ENCODE measurements at places on chromosomes 2 and 18.

DNA sequence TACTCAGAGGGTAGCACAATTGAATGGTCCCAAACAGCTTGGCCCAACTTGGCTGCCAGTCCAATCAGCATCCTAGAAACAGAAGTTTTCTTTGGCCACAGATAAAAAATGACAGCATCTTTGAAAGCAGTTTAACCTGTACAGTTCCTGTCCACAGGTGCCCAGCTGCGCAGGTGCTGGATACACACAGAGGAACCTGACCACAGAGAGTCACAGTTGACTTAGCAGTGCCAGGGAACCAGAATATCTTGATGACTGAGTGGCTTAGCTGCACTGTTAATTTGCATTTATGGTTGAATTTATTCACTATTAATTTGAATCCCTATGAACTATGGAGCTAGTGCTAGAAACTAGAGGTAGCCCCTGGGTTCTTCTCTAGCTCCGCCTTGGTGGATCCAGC lies 93.7 kb downstream of the TPGS2 start:
- DNase-seq = no peak

DNA sequence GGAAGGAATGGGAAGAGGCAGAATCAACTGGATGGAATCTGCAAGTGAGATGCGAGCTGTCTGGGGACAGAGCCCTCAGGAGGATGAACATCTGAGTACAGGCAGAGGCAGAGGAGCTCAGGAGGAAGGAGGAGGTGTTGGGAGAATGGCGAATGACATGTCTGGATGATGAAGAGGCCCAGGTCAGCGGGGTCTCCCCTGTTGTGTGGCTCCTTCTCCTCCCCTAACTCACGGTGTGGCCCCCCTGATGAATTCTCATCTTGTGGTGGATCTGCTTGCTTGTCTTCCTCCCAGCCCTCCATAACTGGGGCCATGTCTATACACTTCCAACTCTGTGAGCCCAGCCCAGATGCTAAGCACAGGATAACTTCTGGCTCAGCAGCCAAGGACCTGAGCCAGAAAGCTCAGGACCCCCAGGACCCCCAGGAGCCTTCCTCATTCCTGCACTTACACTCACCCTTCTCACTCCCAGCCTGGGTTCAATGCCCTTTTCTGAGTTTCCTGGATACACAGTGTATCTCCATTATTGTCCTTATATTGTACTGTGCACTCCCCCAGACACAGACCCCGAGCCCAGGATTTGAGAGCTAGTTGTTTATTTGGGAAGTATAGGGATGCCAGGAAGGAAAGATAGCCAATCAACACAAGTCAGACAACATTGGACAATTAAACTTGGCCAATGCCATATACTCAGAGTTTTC lies 678.6 kb upstream of the HS6ST1 start:
- DNase-seq = no peak

GRCh38 chr2:69209482-69209881 lies 177.5 kb downstream of the GFPT1 start:
- no peak for DNase-seq

DNA sequence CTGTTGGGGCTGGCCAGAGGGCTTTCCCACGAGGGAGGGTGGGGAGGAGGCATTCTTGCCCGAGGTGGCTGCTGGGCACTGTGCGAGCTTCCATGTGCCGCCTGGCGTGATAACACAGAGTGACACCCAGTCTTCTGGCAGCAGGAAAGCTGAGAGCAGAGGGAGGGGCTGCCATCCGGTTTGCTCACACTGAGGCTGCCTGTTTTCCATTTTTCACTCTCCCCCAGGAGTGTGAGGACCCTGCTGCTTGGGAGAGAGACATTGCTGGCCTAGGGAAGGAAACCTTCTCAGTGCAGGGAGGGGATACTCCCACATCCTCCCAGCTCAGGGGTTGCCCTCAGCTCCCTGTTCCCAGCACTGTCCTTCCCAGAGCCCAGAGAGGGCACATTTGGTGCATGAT lies 73.1 kb downstream of the INHBB start:
- no peak for DNase-seq

DNA sequence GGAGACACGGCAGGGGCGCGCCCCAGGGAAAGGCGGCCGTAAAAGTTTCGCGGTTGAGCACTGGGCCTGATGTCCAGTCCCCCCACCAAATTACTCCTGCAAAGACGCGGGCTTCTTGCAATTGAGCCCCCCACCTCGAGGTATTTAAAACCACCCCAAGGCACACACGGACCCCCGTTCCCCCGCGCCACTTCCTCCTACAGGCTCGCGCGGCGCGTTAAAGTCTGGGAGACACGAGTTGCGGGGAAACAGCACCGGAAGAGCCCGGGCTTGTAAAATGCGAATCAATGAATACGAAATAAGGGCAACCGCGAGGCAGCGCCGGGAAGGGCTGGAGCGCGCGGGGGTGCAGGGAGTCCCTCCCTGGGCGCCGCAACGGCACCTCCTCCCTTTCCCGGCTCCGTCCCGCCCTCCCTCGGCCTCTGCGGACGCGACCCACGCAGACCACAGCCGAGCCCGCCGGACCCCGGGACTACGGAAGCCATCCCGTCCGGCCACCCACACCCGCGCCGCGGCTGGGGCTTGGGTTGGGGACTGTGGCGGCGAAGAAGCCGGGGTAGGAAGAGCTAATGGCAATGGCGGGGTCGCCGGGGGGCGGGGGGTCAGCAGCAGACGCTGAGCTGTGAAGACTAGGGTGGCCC lies 918 bp upstream of the NETO1 start:
- no peak for DNase-seq

GRCh38 chr2:16161085-16161565 lies 220.8 kb downstream of the MYCN start:
- no peak for DNase-seq

DNA sequence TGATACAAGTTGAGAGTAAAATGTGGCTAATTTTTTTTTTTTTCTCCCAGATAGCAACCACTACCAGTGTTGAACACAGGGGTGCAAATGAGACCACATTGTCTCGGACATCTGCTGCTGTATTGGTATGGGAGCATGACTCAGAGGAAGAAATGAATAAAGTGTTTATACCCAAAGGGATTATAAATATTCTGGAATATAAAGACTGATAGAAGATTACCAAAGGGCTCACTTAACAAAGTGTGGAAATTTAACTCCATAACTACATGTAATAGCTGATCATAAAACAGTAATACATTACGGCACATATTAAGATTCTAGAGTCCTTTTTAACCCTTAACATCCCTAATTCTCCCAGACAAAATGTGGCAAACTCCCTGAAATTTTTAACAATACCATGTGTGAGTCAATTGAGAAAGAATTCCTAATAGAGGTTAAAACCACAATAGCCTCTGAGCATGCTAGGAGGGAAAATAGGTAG lies 1023.0 kb upstream of the ACVR2A start:
- no peak for DNase-seq

DNA sequence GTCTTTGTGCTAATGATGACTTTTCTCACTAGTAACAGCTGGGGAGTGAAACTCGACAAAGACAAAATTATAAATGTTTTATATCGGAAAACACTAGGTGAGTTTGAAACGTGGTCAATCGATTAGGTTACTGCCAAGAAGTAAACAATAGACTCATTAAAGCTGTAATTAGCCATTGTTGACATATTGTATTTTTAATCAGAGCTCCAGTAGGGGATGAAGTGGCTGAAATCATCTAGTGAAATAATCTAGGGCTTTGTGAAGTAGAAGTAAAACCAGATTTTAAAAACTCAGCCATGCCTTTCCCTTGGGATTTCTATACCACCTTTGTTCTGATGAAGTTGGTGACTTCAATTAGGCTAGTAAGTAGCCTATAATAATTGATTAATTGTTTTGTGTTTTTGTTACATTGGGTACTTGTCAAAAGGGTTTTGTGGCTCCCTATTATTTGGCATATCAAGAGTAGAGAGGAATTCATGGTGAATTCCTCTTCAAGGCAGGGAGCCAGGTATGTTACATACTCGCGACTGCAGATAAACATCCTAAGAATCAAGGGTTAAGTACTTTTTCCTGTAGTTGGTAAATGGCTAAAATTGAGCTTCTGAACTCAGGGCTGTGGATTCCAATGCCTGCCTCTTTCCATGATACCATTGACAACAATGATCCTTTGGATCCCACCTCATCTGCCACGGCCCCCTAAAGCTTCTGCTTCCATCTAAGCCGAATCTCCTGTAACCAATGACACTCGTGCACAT lies 31.6 kb downstream of the RAB27B start:
- no peak for DNase-seq

- DNase-seq = no peak
Measured at GRCh38 chr2:198116756-198117155, 312.4 kb downstream of the PLCL1 start.

GRCh38 chr2:153106802-153107477 lies 371.6 kb downstream of the RPRM start:
- no peak for DNase-seq

GRCh38 chr2:65576861-65577601 lies 144.6 kb upstream of the SPRED2 start:
- no peak for DNase-seq

- DNase-seq = no peak
Measured at GRCh38 chr2:10760794-10761504, 39.5 kb downstream of the ATP6V1C2 start.

DNA sequence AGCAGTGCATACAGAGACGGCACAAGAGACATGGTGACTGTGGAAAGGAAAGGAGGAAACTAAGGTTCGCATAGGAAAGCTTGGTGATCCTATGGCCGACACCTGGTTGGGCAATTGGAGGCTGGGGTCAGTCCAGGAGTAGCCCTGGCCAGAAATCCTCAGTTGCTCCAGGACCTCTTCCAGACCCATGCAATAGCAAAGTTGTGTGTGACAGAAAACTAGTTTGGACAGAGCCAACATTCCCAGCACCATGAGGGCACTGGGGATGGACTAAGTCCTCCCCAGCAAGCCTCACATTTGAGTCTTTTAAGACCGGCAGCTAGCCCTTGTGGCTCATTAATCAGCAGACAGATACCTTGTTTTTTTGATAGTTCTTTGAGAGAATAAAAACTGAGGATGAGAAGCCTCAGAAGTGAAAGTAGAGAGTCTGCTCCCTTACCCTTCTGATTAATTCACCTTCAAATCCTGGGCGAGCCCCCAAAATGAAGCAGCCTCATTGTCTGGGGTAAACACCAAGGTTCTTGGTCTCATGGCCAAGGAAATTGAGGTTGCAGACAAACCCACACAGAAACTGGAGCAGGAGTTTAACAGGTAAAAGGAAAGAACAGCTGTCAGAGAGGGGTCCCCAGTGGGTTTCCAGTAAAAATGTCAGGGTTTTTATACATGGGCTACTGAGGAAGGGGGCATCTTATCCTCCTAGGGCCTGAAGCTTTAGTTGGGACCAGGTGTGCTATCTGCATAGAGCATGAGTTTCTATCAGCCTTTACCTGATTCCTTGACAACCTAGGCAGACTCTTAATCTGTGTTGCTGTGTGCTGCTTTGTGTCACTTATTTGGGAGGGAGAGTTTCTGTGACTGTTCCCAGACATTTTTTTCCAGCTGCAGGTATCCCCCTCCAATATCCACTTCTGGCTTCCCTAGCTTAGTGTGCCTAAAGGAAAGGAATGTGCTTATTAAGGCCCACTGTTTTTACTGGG lies 39.1 kb downstream of the STK17B start:
- peak; percentile 19 for DNase-seq

DNA sequence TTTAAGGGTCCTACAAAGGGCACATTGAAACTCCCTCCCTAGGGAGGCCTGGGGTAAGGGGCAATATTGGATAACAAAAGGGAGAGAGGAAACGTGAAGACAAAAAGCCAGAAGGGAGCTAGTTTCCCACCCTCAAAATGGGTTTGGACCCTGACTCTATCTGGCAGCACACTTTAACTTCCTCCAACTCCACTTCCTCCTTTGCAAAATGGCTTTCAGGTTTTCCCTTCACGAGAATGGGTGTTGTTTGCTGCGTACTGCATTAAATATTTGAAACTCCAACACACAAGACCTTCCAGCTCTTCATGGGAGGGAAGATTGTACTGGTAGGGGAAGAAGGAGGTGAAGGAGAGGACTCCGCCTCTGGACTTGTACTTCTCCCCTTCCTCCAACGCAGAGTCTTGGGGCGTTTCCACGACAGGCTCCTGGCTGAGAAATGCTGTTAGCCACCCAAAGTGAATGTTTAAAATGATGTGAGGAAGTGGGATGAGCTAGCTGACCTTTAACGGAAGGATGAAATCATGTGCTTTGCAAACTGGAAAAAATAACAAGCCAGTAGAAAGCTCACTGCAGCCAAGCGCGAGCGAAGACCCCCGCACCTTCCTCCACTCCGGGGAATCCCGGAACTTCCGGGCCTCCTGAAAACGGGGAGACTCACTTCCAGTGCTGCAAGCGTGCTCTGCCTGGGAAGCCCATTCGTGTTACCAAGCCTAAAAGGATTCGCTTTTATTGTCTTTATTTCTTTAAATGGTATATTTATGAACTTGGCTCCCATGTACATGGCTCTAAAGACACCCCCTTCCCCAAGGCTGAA lies 85.6 kb downstream of the VIT start:
- no peak for DNase-seq

DNA sequence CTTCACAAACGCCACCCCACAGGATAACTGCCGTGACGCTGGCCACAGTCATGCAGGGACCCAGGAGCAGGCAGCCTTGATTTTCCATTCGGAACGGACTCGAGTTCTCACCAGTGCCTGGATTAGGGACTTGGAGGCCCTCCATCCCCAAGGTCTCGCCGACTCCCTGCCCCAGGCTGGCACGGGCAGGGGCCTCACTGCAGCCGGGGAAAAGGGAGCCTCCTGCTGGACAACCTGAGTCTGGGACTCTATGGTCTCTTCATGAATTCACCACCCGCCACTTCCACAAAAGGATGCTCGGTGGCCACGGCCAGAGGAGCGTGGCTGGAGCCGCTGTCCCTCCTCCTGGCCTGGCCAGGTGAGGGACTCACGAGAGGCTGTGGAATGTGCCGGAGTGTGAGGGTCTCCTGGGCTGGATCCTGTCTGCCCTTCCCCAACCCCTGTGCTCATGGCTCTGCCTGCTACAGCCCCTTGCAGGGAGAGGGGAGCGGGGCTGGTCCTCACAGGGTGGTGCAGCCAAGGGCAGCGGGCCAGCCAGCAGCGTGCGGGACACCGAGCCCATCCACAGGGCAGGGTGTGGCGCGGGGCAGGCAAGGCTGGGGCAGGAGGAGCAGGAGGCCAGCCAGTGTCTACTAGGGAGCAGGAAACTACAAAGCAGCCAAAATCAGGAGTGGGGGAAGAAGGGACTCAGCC lies 42.3 kb downstream of the AQP12A start:
- DNase-seq = no peak

DNA sequence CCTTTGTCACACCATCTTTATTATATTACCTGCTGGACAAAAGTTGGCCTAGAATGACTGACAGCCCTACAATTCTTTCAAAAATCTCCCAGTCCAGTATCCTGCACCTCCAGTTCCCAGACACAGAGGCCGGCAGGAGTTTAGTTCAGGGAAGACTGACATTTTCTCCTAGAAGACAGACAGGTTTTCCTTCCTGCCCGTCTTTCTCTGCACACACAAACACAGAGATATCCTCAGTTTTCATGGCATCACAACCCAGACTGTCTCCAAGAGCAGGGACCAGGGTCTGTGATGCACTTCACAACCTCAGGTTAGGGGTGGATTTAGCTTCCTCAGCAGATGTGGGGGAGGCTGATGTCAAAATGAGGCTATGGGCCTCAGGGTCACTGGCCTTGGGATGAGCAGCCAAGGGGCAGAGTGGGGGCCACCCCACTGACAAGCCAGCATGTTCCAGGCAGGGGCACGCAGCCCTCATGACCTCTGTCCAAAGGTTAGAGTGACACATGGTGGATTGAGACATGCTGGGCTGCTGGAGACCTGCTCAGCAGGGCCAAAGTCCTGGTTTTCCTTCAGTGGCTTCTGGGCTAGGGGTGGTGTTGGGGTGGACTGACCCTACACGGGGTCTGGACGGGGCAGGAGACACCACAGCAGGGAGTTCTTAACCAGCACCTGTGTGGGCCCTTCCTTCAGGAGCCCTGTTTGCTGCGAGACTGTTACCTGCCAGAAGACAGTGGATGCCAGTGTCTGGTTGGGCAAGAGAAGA lies 70.5 kb downstream of the SFXN5 start:
- no peak for DNase-seq
